Esophagus squamous epithelium (tissue), 5 donors: ENCODE measurements at places on chromosomes 13 and 19.
A peak's percentile ranks its signal among the peaks of the same experiment; 100 is the strongest.

DNA sequence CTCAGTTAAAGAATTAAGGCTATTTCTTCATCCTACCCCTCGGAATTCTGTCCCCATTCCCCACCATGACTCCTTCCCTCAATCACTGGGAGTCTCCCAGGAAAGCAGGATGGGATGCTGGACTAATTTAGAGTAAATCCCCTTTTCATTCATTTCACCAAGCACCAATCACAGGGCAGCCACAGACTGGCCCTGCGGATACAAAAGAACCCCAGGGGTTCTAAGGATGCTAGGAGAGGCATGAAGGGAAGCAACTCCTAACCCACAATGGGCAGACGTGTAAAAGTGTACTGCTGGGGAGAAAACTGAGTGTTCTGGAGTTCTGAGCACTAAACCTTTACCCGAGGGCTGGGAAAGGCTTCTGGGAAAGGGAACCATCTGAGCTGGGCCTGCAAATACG lies 3.0 kb downstream of the PEPD start:
- DNase-seq, result no peak

DNA sequence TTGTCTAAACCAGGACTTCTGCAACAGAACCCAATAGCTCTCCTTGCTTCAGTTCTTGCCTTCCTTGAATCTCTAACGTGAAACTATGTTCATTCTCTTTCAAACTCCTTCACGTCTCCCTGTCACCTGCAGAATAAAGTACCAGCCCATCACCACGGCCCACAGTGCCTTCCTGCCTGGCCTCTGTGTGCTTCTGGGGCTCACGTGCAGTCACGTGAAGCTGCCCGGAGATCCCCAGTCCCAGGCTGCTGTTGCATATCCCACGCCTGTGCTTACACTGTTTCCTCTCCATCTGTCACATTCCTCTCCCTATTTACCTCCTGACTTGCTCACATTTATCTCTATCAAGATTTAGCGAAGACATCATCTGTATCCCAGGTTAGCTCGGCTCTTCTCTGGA lies 102.8 kb downstream of the STARD13 start:
- no peak for DNase-seq

DNA sequence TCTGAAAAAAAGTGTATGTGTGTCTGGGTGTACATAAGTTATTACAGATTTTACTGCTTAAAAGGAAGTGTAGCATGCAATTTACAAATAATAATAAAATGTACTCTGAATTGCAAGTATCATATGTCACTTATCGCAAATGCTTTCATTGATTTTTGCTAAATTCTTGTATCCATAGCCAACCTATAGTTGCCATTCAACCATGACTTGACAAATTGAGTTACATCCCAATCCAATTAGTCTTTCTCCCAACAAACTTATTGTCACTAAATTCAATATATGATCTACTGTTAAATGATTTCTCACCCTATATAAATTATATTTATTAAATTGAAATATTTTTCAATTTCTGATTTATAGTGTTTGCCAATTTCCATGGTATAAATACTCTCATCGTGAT lies 17.3 kb upstream of the SUPT20H start:
- DNase-seq, result no peak

GRCh38 chr13:108924134-108924533 lies 294.7 kb downstream of the MYO16 start:
- DNase-seq, result no peak

- no peak for DNase-seq
Observed at GRCh38 chr13:94168783-94169453, 310.6 kb downstream of the DCT start.

GRCh38 chr13:50951366-50951765 lies 41.8 kb downstream of the RNASEH2B start:
- DNase-seq, result no peak

DNA sequence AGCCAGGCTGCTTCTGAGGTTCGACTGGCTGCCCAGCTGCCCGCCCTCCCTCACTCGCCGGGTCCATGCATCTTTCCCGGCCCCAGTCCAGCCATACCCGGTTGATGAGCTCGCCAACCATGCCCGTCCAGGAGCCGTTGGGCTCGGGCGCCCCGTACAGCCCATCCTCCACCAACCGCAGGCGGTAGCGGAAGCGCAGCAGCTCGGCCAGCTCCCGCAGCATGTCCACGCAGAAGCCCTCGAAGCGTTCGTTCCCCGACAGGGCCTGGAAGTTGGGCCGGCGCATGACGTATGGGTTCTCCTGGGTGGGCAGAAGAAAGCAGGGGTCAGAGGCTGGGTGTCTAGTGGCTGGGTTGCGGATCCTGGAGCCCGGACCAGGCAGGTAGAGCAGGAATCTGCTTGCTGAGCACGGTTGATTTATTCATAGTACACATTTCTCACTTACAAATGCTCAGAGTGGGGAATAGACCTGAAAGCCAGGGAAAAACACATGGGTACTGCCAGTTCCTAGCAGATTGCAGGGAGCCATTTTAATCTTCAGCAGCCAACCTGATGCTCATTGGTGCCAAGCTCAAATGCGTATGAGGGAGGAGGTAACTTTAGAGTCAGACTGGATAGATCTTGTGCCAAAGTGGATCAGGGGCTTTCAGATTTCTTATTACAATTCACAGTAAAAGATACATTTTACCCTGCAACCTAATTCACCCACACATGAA lies 27.4 kb downstream of the GRIK5 start:
- no peak for DNase-seq

DNA sequence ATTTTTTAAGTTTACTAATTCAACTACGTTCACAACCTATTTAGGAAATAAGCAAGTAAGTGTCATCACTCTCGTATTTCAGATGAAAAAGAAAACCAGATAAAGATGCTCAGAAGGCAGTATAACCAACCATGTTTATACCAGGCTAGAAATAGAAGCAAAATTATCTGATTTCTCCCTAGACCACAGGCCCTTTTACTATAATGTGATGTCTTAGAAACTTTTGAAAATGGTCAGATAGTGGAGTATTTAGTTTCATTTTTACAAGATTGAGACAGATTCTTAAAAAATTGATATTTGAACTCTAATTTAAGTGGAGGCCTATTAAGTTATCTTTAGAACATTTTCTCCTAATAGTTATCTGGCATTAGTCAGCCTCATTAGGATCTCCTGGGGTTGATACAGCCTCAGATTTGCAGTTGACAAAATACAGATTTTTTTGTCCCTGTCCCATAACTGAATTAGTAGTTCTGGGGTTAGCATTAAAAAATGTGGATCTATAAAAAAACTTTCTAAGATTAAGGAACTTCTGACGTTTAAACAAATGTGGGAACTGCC lies 818.7 kb upstream of the PCDH9 start:
- DNase-seq, result no peak

DNA sequence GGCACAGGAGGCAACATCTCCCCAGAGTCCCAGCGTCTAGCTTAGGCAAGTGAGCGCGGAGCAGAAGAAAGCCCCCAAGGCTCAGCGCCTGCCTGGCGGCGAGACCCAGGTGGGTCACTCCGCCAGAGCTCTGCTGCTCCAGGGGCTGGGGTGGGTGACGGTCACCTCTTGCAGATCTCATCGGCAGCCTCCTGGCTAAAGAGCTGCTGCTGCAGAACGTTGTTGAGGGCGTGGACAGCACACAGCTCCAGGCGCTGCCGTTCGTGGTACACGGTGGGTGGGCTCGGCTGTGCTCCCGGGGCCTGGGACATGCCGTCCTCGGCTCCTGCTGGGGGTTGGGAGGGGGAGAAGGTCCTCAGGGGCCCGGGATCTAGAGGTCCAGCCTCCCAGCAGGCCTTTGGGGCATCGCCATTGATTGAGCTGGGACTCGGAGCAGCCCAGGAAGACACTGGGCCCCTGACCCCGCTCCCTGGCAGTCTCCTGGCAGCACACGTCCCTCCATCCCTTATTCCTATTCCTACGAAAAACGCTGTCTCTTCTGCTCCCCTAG lies 795 bp downstream of the JOSD2 start:
- no peak for DNase-seq

DNA sequence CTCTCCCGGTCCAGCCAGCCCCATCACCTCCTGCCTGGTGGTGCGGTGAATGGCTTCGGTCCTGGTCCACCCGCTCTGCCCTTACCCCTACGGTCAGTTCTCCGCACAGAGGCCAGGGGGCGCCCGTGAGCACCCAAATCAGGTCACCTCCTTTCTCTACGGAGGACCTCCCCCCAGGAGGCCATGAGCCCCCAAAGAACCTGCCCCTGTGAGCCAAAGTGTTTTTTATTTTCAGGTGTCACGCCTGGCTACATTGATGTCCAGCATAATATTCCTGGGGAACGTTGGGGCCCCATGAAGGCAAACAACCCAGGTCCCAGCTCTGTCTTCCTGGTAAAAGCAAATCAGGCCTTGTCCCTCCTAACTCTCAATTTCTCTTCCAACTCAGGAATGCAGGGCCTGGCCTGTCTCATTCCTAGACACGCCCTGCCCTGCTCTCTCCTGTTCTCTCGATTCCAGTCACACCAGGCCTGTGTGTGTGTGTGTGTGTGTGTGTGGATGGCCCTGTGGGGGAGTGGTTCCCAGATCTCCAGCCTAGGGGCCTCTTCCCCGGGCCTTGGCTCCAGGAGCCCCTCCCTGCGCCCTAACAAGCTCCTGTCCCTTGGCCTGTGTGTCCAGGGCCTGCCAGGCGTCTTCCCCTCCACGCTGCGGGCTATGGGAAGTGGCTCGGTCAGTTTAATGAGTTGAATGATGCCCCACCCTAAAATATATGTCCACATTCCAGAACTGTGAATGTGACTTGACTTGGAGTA lies 9.7 kb upstream of the GIPC1 start:
- no peak for DNase-seq

- no peak for DNase-seq
Observed at GRCh38 chr13:36813225-36813624, 5.8 kb upstream of the RFXAP start.

DNA sequence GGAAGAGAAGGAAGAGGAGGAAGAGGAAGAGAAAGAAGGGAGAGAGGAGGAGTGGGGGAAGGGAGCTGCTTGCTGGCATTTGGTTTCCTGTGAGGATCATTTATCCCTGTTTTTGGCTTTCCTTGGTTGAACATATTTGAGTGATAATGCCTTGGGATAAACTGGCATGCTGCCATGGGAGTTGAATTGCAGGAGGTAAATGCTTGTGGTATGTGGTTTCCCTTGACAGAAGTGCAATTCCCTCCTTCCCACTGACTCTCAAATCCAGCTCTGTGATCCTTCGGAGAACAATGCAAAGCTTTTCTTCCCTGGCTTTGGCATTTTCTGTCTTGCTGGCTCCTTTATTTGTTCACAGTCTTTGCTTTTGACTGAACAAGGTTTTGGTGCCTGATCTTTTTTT lies 27.2 kb upstream of the CBY2 start:
- no peak for DNase-seq

GRCh38 chr13:48475230-48475629 lies 57.6 kb downstream of the RCBTB2 start:
- no peak for DNase-seq

DNA sequence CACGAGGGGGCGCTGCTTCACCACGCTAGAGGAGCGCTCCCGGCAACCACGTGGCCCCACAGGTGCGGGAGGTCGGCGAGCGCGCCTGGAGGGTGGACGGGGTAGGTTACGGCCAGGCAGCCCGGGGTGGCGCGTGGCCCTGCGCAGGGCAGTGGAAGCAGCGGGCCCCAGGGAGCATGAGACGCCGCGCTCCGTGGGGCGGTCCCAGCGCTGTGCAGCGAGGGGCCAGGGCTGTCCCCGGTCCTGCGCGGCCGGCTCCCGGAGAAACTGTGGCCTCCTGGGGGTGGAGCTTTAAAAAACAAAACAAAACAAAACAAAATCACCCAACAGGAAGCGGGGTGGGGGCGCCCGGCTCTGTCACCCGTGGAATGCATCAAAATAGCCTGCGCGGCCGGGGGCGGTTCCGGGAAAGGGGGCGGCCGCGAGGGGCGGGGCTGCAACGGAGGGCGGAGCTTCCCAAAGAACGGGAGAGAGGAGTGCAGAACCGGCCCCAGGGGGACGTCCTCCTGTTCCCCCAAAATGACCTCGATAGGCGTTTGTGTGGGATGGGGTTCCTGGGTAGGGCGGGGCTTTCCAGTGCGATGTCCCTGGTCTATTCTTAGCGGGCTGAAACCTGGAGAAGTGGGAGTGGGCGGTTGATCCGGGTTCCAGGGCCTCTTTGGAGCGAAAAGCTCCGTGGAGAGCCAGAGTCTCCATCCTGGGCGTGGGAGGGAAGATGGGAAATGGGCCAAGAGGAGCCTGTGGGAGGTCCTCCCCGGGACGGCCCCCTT lies 27.3 kb downstream of the NUMBL start:
- peak; percentile 49 for DNase-seq

DNA sequence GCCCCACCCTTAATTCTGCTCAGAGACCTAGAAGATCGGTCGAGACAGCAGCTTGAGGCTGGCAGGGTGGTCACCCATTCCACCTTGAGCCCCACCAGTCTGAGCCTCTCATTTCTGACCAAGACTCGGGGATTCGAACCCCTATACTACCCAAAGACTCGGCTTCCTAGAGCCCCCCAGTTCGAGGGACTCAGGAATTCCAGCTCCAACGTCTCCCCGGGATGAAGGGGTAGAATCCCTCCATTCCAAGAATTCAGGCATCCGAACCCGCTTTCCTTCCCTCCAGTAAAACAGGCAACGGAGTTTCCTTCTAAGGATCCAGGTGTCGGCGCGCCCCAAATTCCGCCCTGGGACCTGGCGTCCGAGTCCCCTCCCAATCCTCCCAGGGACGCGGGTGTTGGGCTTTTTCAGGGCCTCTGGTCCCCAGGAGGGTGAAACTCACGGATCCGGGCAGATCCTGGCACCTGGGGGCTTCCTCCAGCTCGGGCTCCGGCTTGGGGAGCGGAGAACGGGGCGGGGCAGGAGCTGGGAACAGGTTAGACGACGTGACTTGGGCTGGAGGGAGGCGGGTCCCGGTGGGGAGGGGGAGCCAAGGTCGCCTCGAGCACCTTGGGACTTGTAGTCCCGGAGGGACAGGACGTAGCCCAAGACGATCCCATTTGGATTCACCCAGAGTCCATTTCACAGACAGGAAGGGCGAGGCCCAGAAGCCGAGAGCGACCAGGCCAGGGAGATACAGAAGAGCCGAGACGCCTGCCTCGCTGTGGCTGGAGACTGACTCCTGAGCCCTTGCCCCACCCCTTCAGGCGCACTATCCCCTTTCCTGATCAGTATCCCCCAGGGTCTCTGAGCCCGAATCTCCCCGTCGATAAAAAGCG lies at the start of gene PPP1R13L:
PPP1R13L (minus strand) TSS at position 513 of the 878 bp plus-strand sequence. CDS start 6,751 bp downstream, outside the sequence.
- no peak for DNase-seq

GRCh38 chr19:46480415-46480814 lies 9.1 kb upstream of the PNMA8A start:
- DNase-seq, result no peak

- DNase-seq, result no peak
Observed at GRCh38 chr19:38850436-38850975, 720 bp upstream of the HNRNPL start.

DNA sequence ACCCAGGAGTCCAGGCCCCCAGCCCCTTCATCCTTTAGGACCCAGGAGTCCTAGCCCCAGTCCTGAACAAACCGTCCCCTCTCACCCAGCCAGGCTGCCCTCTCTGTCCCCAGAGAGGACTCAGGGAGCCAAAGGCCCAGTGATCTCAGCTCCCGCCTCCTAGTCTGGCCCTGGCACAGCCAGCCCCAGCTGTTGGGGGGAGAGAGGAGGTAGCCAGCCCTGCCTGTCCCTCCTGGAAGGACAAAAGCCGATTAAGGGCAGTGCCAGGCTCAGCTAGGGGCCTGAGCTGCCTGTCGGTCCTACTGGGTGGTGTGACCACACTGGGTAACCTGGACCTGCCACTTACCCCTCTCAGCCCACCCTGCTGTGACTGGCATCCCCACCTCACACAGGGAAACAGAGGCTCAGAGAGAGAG lies 14.5 kb downstream of the LIPE start:
- DNase-seq, result no peak
